ENCODE measurements at places on chromosomes 16 and 17.

DNA sequence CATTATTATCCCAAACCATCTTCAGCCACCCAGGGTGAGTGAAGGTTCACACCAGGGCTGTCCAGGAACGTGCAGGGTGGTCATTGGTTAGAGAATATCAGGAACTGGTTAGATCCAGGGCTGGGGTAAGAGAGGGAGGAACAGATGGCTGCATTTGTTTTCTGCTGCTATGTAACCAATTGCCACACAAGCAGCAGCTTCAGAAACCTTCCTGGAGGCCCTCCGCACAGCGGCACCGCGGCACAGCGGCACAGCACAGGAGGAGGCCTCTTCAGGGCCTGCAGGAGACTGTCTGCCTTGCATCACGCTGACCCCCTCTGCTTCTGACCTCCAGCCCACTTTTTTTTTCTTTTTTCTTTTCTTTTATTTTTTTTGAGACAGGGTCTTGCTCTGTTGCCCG lies 86.1 kb downstream of the KCNJ12 start:
- no peak for DNase-seq

DNA sequence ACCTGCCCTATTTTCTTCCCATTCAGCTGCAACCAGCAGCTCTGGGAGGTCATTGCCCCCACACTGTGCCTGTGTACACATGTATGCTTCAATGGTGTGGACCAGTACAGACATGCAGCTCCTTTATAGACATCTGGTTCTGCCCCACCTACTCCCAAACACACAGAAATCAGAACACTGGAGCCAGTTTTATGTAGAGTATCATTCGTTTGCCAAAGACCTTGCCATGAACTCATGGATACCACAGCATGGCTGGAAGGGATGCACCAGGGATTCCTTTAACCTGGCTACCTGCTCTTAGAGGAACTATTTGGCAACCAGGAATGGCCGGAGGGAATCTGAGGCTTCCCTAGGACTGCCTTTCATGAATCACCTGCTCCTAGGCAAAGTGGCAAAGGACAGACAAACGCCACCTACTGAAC lies 60.4 kb downstream of the ZFHX3 start:
- DNase-seq, result no peak

- DNase-seq, result no peak
Observed at GRCh38 chr17:74386386-74386785, 19.1 kb downstream of the GPR142 start.

DNA sequence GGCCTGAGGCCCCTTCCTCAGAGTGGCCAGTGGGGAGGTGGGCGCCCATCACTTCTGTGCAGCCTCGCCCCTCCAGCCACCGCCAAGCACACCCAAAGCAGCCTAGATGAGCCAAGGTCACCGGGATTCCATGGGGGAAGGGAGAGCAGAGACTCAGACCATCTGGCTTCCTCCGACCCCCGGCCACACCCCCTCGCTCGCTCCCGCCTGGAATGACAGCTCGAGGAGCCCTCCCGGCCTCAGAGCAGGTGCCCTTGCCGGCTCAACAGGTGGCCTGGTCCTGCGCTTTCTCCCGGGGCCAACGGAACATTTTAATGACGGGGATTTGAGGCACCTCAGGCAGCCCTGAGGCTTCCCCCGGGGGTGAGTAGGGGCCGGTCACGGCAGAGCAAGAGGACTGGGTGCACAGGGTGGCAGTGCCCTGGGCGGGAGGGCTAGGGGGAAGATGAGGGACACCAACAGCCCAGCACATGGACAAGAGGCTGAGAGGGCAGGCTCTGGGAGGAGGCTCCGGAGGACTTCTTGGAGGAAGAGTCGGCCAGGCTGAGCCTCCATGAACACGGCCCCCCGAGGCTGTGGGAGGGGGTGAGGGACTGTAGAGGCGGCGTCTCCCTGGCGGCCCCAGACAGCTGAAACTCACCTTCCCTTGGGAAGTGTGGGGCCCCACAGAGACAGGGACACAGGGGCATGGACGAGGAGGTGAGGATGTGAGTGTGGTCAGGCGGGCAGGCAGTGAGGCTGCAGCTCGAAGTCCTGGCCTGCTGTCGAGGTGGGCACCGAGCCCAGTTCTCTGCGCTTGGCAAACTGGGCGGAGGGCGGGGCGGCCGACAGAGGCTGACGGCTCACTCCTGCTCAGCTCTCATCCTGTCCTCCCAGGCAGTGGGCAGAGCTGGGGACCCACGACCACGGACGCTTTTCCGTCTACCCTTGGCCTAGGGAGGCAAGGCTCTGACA lies 12.5 kb upstream of the C1QTNF8 start:
- DNase-seq, result peak; percentile 3

DNA sequence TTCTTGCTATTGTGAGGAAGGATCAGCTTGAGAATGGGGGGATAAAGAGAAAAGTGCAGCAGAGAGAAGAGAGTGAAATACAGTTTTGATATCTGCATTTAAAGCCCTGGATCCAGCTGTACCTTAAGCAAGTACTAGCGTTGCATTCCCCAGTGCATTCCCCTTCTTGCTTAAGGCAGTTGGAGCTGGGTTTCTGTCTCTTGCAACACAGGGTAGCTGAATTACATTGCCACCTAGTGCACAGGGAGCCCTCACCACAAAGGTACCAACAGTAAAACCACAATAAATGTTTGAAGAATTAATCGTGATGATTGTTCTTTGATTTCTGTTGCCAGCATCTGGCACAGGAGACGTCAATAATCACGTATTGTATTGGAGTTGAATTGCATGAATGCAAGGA lies 588.7 kb downstream of the RBFOX1 start:
- no peak for DNase-seq

DNA sequence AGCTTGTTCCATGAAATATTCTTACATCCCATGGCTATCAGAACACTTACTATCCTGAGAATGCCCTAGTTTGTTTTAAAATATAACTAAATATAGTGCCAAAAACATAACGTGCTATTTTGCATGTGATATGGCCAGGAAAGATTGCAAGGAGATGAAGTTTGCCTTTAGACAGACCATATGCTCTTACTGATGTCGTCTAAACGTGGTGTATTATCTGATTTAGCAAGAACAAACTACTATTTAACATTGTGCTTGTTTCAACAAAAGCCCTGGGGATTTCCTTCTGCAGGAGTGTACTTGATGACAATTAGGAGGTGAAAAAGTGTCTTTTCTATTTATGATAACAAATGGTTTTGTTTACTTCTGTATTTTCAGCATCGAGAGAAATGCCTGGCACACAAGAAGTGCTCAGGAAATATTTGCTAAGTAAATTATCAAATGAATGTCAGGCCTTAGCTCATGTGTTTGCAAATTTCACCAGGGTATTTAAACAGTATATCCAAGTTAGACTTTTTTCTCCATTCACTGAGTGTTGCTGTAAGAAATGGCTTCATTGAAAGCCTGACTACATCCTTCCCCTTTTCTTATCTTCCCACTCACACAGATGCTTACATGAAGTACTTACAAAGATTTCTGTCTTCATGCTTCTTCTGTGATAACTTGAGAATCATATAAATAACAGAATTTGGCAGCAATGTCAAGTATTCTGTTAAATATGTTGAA lies 1033.6 kb downstream of the CDH8 start:
- no peak for DNase-seq

DNA sequence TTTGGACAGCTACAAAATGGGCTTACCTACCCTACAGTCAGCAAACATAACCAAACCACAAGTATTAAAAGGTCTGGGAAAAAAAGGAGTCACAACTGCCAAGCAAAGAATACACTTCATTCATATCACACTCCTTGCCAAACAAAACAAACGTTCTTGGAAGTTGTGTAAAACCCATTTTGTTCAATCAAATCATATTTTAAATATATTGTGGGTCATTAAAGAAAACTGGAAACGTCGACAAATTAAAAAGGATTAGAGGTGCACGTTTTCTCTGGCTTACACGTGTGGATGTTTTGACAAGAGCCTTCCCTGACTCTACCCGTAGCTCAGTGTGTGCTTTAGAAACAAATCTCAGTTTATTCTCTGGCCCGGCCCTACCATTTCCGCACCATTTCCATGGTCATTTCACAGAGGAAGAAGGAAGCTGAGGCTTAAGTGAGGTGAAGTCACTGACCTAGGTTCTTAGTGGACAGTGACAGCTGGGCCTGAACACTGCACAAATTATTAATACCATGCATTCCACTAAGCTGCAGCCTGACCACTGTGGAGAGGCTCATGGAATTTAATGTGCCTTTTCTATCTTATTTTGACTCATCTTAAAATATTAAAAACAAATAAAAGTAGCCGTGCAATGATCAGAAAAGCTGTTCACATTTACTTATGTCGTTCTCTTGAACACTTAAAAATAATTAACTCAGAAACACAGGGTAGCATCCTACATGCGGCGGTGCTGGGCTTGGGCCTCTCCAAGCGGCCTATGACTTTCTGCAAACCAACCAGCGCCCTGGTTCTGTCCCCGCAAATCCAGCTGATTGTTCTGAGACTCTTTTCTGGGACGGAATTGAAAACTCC lies 968 bp downstream of the CEP112 start:
- no peak for DNase-seq

GRCh38 chr17:34665150-34665806 lies 85.9 kb downstream of the TMEM132E start:
- no peak for DNase-seq

Measured in AG09319 (cell line).